ENCODE measurements at places on chromosomes 6 and 20. TPM values are rescaled to one million over a fixed set of nuclear protein-coding genes. Genes with fewer than 3 reads are reported as not detected.

The C6orf58 gene
- total RNA-seq: not detected

The SRMS gene
- not detected for total RNA-seq

DNA sequence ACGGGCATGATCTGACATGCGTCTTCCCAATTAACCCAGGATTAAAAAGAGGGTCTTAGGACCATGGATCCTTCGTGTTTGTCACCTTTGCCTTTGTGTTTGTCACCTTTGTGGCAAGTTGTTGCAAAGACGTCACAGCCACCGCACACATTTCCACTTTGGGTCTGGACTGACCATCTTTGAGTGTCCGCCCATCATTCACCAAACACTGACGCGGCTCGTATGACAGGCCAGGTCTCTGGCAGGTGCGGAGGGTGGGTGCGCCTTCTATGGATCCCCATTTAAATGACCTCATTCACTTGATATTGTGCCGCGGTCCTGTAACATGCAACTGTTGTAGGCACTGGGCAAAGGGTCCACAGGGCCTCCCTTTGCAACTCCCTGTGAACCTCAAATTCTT, 404.1 kb downstream of the TAF4 start:
- no peak for DNase-seq

DNA sequence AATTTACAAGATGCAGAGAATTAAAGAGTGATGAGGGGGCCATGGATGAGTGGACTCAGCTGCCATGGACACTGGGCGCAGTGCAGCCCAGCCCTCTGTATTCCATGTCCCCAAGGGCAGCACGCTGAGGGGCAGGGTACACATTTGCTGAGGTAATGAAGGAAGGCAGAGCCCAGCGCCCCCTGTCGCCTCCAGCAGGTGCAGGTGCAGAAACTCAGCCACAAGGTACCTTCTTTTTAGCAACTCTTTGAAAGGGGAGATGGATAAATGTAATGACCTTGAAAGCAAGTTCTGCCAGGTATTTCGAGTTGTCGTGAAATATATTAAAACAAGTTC, 7.1 kb downstream of the CD93 start:
- no peak for DNase-seq

DNA sequence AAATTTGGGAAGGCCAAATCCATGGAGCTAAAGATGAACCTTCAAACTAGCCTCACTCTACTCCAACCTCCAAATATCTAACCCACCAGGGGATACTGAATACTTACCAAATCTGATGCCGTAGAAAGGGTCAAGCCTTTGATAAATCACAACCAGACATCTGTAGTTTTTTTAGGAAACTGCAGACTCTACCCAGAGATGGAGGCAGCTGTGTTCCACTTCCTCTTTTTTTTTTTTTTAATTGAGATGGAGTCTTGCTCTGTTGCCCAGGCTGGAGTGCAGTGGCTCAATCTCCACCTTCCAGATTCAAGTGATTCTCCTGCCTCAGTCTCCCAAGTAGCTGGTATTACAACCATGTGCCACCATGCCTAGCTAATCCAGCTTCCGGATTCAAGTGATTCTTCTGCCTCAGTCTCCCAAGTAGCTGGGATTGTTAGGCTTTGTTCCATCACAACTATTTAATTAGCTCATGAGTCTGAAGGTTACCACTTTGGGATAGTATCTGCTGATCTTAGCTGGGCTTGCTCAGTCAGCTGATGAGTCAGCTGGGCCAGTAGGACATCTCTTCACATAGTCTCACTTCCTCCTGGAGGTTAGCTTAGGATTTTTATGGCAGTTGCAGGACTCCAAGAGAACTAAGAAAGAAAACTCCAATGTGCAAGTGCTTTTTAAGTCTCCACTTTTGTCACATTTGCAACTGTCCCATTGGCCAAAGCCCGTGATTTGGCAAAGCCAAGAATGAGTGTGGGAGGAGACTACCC, 13.3 kb downstream of the FRK start:
- DNase-seq: no peak

DNA sequence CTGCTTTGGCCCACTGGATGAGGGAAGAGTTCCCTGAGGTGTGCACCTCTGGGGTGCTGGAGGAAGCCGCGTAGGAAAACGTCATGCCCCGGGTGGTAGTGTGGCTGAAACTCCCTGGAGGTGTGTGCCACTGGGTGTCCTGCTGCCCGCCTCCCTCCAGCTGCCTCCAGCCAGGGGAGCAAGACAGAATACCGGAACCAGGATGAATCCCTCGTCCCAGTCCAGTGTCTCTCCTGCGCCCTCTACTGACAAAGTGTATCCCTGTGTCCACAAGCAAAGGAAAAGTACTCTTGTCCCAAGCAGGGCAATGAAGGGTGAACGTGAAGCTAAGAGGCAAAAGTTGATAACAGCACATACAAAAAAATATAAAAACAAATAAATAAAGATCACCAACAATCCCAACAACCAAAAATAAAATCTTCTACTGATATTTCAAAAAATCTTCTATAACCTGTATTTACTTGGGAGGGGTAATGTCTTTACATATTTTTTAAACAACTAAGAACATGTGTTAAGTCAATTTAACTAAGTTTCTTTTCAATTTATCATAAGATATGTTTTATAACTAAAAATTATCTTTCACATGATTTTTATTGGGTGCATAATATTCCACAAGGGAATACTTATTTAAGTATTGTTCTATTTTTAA, 437.6 kb downstream of the MAFB start:
- DNase-seq: no peak

- DNase-seq: no peak
Measured at GRCh38 chr20:61571221-61571620, 319.2 kb downstream of the CDH4 start.

DNA sequence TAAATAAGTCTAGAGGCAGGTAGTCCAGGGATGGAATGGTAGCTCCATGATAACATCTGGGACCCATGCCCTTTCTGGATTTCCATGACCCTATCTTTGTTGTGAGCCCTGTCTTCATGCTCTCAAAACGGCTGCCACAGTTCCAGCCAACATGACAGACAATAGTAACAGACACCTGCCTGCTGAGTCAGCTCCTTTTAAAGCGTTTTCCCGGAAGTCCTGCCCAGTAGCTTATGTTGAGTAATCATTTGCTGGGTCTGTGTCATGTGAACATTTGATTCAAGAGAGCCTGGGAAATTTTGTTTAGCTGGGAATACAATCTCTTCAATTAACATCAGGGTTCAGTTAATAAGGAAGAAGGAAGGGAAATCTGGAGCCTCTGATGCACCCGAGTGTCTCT, 262.2 kb upstream of the SULF2 start:
- DNase-seq: no peak

- no peak for DNase-seq
Measured at GRCh38 chr6:36235309-36235708, 34.6 kb upstream of the PNPLA1 start.

- no peak for DNase-seq
Measured at GRCh38 chr6:40925341-40925740, 113.7 kb downstream of the UNC5CL start.

All from heart right ventricle (tissue), 16 donors.